ENCODE measurements at places on chromosomes 11 and 22.

DNA sequence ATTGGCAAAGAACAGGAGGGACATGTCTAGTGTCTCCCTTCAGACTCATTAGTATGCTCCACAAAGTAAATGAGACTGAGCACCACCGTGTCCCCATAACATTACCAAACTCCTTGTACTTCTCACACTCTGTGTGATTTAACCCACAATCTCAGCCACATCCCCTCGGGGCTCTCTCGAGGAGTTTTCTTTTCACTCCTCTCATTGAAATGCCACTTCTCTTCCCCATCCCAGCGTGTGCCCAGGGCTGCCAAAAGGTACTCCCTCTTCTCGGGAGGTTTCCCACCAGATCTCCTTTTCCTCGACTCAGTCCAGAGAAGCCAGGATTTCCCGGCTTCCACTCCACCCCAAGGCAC is 1.1 kb downstream of the RBFOX2 start:
- no peak for DNase-seq

GRCh38 chr11:11982461-11982860 is 26.0 kb downstream of the DKK3 start:
- no peak for DNase-seq

GRCh38 chr11:29119707-29120618 is 896.9 kb downstream of the KCNA4 start:
- no peak for DNase-seq

- no peak for DNase-seq
Measured at GRCh38 chr11:20980736-20981135, 311.4 kb downstream of the NELL1 start.

- DNase-seq, result no peak
Measured at GRCh38 chr11:98194611-98195010, 826.1 kb upstream of the CNTN5 start.

- peak; percentile 36 for DNase-seq
Measured at GRCh38 chr11:134228625-134229024, 4.2 kb downstream of the VPS26B start.

GRCh38 chr11:86158704-86159580 is 85.6 kb upstream of the EED start:
- DNase-seq, result no peak

GRCh38 chr11:10294290-10294953 is 403 bp upstream of the SBF2 start:
- DNase-seq, result peak; percentile 17

DNA sequence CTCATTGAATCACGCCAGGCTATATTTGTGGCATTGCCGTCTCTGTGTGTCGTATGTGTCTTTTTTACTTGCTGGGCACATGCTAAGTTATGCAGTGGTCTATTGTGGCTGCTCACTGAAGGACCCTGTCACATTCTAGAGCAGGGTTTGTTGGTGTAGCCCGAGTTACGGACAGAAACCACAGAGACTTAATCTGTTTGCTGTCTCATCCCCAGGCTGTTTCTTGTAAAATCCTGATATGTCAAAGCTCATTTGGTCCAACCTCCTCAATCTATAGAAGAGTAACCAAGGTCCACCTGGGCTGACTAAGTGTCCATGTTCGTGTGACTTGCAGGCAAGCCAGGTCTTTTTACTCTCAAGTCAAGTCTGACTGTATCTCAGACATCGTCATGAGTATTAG is 5.0 kb downstream of the DPF2 start:
- DNase-seq, result no peak

DNA sequence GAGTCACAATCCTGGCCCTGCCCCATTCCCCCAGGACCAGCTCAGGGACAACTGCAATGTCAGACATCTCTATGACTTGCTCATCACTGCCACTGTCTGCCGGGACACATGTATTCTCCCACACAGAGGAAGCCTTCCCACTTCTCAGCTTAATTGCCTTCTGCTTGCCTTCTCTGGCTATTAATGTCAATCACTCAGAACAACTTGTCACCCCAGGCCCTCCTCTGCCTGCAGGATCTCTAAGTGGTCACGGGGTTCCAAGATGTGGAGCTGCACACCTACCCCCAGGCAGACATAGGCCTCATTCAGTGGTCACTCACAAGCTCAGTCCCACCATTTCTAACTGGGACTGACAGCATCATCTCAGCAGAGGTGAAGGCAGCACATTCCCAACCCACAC is 15.1 kb downstream of the PLEKHA7 start:
- no peak for DNase-seq

GRCh38 chr22:47006433-47006832 is 244.0 kb downstream of the TBC1D22A start:
- DNase-seq, result no peak

- DNase-seq, result no peak
Measured at GRCh38 chr22:27292542-27293299, 508.8 kb downstream of the MN1 start.

GRCh38 chr11:64352099-64352994 is 6.6 kb upstream of the RPS6KA4 start:
- no peak for DNase-seq

- no peak for DNase-seq
Measured at GRCh38 chr11:63660972-63661371, 10.2 kb downstream of the ATL3 start.

- DNase-seq, result no peak
Measured at GRCh38 chr22:43308060-43308830, 34.9 kb downstream of the SCUBE1 start.

- DNase-seq, result no peak
Measured at GRCh38 chr11:86746514-86746913, 53.8 kb upstream of the PRSS23 start.

- DNase-seq, result no peak
Measured at GRCh38 chr11:72008728-72009127, 10.0 kb downstream of the IL18BP start.

- DNase-seq, result no peak
Measured at GRCh38 chr11:31412946-31413345, 43.3 kb downstream of the DNAJC24 start.

- no peak for DNase-seq
Measured at GRCh38 chr11:78557236-78557635, 17.4 kb downstream of the NARS2 start.

GRCh38 chr11:64726211-64726641 is 3.2 kb upstream of the NRXN2 start:
- DNase-seq, result no peak

All from WERI-Rb-1 (cell line).